Muscle of back (tissue), 13 donors: ENCODE measurements at places on chromosomes 12 and 14. TPM values are rescaled to one million over a fixed set of nuclear protein-coding genes. Genes with fewer than 3 reads are reported as not detected.
A peak's percentile ranks its signal among the peaks of the same experiment; 100 is the strongest.

GRCh38 chr14:101972126-101972866 is 7.9 kb downstream of the DYNC1H1 start:
- peak; percentile 94 for DNase-seq

GRCh38 chr12:68827895-68828671 is 20.1 kb downstream of the MDM2 start:
- no peak for DNase-seq

PRPH gene
- polyA plus RNA-seq = 1.3 TPM

DNA sequence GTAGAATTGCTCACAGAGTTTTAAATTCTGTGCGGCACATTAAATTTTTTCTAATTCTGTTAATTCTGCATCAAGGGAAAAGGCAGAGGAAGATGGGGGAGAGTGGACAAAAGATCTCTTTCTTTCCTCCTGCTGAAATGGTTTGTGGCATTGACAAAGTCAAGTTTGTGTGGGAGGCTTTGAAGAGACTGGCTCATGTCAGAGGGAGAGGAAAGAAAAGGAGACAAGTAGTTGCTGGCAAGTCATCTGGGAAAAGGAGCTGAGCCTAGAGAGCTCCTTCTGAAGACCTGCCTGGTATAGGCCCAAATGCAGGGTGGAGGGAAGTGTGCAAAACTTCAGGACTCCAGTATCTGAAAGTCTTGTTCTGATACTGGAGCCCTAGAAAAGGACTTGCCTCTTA is 36.3 kb downstream of the TTLL5 start:
- no peak for DNase-seq

- DNase-seq = no peak
Observed at GRCh38 chr14:28661171-28661772, 105.3 kb upstream of the FOXG1 start.

FOXN4 gene
- 0.07 TPM for polyA plus RNA-seq

- DNase-seq = peak; percentile 46
Observed at GRCh38 chr14:58752771-58753201, 115.0 kb downstream of the DACT1 start.

DNA sequence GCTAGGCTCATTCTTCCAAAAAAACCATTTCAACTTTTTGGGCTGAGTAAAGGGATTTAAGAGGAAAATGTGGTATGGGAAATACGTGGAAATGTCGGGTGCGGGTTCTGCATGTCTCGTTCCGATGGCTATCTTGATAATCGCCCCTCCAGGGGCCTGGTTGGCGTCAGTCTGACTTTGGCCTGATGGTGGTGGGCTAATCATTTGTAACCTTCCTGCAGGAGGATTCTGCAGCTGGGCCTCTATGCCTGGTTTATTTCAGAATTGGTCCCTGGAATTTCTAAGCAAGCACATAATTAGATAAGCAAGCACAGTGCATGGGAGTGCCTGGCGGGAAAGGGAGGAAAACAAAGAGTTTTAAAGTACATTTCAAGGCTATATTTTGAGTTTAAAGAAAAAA is 14.8 kb upstream of the SLC4A8 start:
- DNase-seq = no peak

ZNF891 gene
- polyA plus RNA-seq = 1.6 TPM

DNA sequence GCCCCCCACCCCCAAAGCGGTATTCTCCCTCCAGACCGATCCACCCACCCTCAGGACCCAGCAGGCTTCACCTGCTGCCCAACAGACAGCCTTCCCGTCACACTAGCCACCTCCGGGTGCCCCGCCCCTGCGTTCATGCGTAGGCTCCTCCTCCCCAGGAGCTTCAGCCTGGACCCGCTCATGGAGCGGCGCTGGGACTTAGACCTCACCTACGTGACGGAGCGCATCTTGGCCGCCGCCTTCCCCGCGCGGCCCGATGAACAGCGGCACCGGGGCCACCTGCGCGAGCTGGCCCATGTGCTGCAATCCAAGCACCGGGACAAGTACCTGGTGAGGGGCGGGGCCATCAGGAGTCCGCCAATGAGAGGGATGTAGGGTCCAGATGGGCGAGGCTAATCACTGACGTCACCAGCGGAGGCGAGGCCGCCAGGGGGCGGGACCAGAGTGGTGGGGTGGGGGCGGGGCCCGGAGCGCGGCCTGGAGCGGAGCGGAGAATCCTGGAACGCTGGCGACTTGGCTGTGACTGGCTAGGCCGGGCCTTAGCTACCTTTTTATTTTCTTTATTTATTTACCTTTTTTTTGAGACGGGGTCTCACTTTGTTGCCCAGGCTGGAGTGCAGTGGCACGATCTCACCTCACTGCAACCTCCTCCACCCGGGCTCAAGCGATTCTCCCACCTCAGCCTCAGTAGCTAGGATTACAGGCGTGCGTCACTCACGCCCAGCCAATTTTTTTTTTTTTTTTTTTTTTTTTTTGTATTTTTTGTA is 4.4 kb downstream of the TNS2 start:
- DNase-seq = peak; percentile 92

GRCh38 chr14:36313206-36313605 is 7.2 kb downstream of the MBIP start:
- no peak for DNase-seq

GRCh38 chr12:130226771-130227170 is 64.5 kb downstream of the FZD10 start:
- DNase-seq = no peak

GALNT6 gene
- 0.39 TPM for polyA plus RNA-seq

EMP1 gene
- polyA plus RNA-seq = 217 TPM

GRCh38 chr14:23130871-23131270 is 11.8 kb upstream of the CEBPE start:
- DNase-seq = no peak

GRCh38 chr12:99142651-99143050 is 497.6 kb downstream of the APAF1 start:
- DNase-seq = no peak

- DNase-seq = no peak
Observed at GRCh38 chr12:40436564-40436963, 211.8 kb downstream of the LRRK2 start.

DNA sequence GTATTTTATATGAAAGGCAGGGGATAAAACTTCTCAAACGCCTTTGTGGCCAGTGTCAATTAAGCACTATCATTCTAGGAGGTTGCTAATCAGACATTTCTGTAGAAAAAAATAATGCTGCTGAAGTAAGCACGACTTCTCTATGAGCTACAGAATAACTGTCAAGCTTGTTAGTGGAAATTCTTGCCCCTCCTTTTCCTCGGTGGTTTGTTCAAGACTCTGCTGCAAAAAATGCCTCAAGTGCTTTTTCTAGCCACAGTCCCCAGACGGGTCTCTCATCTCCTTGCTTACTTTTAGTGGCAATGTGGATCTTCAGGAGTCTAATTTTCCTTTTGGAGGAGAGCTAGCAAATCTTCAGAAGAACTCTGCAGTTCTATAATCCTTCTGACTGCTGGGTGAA is 452.0 kb downstream of the FUT8 start:
- no peak for DNase-seq

GRCh38 chr12:5889381-5890047 is 55.5 kb downstream of the ANO2 start:
- no peak for DNase-seq

DNA sequence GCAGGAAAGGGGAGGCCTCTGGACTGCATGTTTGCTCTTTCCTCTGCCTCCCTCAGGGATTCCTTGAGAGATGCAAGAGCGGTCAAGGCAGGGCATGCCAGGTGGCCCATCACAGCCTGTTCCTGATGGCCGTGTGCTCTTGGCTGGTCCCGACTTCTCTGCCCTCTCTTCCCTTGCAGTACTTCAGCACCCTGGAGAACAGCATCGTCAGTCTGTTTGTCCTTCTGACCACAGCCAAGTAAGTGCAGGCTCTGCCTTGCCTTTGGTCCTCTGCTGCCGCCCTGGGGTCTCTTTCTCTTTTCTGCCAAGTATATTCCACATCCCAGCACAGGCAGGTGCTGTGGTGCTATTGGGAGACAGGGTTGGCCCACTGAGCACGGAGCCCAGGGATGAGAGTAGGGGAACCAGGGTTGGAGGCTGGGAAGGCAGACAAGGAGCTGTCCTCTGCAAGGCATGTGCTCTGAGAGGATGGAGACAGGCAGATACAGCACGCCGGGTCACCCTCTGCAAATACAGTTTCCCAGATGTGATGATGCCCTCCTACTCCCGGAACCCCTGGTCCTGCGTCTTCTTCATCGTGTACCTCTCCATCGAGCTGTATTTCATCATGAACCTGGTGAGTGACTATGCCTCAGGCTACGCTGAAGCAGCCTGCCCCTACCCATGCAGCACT is 51.9 kb downstream of the TPCN1 start:
- no peak for DNase-seq

- DNase-seq = no peak
Observed at GRCh38 chr14:79861111-79861510, 350.2 kb downstream of the DIO2 start.

SLC6A12 gene
- 0.56 TPM for polyA plus RNA-seq

GRCh38 chr12:73414926-73415325 is 1122.7 kb upstream of the ATXN7L3B start:
- no peak for DNase-seq

FLVCR2 gene
- 12.4 TPM for polyA plus RNA-seq

CLECL1 gene
- not detected for polyA plus RNA-seq

FANCM gene
- 6.8 TPM for polyA plus RNA-seq

- no peak for DNase-seq
Observed at GRCh38 chr14:71891970-71892369, 40.3 kb upstream of the RGS6 start.

RNASE12 gene
- polyA plus RNA-seq = not detected

BATF gene
- polyA plus RNA-seq = 0.58 TPM

DNA sequence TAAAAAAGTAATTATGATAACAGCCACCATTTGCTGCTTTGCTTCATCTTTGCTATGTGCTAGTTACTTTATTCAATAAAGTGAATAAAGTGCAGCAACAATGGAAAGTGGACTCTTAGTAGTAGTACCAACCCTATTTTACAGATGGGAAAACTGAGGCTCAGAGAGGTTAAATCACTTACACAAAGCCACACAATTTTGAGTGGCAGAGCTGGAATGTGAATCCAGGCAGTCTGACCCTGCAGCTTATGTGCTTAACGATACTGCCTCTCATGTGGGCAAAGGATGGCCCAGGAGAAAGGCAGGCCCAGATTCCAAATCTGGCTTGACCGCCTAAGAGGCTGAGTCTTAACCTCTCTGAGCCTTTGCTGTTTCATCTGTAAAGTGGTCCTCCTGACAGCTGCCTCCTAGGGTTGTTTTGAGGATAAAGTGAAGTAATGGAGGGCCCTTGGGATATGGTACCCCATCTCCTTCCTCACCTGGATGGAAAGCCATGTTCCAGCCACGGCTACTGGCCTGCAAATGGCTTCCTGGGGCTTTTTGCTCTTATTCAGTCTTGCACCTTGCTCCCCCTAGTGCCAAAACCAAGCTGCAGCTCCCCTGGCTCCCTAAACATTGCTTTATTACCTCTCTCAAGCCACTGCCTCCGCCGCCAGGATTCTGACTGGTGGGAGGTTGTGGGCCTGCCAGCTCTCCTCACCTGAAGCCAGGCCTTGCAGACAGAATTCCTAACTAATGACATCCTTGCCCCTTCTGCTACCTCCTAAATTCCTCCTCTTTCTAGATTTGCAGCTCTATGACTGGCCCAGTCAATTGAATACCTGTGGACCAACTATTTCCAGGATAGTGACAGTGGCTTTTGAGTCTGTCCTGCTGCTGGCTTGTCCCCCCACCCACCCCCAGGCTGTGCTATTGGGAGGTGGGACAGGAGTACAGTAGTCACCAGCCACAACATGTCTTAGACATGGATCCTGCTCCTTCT is 283.3 kb upstream of the PWP1 start:
- DNase-seq = peak; percentile 44

DNA sequence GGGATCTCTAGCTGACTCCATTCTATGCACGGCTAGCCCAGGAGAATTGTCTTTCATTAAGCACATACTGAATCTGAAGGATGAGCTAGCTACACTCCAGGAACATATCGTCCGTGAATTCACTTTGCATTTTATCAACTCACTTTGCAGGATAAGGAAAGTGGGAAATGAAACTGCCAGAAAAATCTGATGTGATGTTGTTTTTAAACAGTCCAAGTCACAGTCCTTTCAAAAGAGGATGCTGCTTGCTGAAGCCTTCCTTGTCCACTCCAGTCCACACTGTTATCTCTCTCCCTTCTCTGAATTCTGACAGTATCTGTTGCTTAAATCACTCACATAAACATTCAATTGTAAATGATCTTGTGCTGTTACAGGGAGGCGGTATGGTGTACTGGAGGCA is 12.7 kb upstream of the TMCC3 start:
- DNase-seq = no peak

DNA sequence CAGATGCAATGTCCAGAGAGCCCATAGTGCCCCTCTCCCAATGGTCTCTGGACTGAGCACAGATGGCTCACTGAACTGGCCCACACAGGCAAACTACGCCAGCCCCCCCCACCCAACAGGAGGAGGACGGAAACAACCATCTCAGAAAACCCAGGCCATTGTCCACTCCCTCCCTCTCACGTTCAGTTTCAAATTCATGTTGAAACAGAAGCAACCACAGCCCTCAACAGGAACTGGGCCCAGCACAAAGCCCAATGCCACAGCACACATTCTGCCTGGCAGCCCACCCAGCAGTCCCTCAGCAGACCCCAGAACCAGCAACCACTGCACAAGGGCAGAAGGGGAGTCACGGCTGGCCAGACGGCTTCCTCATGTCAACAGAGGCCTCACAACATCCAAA is 10.6 kb downstream of the CCDC88C start:
- no peak for DNase-seq

LMNTD1 gene
- polyA plus RNA-seq = not detected

- DNase-seq = no peak
Observed at GRCh38 chr12:132427174-132427768, 62.7 kb upstream of the FBRSL1 start.

GRIP1 gene
- polyA plus RNA-seq = 0.87 TPM

DNA sequence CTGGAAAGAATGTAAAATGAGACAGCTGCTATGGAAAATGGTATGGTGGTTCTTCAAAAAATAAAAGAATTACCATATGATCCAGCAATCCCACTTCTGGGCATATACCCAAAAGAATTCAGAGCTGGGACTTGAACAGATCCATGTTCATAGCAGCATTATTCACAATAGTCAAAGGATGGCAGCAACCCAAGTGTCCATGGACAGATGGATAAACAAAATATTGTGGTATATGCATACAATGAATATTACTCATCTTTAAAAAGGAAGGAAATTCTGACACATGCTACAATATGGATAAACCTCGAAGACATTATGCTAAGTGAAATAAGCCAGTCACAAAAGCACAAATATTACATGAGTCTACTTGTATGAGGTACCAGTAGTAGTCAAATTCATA is 9.1 kb downstream of the RAB2B start:
- peak; percentile 89 for DNase-seq

DNA sequence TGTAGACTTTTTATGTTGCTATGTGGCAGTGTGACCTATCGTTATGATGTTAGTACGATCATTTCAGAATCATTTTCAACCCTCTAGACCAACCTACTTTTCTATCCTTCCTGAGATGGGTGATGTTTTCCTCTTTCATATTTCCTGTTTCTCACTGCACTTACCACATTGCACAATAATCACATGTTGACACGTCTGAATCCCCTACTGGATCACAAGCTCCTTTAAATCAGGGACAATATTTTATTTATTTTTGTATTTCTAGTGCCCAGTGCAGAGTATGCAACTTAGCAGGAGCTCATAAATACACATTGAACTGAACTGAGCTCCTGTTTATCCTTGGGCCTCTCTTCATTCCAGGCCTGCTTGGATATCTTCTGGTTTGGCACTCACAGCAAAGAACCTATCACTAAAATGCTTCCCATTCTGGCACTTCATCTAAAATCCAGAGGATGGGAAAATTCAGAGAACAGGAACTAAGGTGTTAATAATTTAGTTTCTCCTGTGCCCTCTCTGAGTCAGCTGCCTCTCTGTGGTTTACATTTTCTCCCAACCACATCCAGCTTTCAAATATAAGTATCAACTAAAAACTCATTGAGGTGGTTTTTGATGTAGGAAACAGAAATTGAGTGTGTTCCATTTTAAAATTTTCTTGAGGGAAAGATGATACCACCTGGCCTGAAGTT is 69.4 kb upstream of the DYRK2 start:
- DNase-seq = no peak
